ENCODE measurements at places on chromosomes 6 and 20.

DNA sequence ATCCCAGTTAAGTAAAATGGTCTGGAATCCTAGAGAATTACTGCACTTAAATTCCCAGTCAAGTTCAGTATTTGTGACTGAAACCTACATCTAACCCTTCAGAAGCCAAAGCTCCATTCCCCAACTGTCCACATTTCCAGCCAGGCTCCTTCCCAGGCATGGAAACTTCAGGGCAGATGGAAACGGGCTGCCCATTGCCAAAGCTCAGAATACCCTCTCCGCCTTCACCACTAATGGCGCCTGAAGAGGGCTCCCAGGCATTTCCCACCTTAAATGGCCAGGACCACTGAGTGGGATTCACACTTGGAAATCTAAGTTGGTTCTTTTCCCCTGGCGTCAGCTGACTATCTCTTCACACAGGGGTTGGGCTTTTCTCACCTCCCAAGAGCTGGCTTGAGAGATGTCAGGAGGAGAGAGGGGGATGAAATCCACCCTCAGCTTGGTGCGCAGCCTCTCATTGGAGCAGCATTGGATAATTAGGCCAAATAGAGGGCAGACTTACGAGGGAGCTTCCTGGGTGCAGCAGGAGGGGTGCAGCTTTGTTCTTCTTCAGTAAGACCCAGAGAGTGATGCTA lies 82.9 kb downstream of the ANKRD60 start:
- DNase-seq: no peak

DNA sequence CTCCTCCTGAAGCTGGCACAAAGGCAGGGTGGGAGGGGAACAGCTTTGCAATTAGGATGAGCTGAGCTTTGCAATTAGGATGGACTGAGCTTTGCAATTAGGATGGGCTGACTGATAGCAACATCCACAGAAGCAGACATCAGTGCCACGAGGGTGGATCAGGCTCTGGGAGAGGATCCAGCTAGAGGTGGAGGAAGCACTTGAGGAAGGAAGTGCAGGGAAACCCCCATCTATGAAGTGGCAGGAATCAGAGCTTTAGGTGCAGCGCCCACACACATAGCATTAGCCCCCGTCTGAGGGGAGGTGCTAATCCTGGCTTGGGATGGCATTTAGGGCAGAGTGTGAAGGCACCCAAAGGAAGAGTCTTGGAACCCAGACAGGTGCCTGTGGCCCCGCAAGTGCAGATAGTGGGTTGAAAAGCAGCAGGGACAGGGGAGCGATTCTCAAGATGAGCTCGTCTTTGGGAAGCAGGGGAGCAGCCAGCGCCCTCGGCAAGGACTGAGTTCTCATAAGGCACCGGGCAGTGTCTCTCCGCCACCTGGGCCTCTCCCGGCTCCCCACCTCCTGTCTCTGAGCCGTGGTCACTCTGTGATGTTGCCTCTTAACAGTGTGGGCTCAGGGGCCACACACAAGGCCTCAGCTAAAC lies 12.0 kb upstream of the THBS2 start:
- DNase-seq: no peak

DNA sequence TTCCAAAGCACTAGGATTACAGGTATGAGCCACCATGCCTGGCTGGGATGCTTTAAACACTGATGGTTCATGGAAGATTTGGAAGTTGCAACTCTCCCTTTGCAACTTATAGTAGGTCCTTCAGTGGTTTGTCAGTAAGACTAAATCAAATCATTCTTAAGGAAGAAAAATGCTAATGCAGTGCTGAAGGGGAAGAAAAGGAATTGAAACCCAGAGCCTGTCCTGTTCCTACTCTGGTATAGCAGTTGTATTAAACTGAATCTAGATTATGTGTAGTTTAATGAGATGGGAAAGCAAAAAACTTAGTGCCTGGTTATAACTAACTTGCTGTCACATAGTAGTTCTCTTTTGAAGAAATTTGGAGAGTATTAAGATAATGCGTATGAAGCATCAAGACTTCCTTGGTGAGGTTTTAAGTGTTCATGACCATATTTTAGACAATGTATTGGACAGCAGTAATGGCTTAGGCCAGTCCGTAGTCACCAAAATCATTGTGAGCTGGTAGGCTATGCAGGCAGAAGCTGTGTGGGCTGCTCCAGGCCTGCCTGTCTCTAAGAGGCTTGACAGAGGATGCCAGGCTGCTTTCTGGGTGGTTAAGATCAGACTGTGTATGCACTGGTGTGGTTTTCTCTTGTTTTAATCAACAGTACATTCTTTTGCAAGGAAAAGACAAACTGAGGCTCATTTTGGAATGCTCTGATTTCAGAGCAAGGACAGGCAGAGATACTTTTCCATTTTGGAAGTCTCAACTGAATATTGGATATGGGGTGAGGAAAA lies 14.0 kb downstream of the PAQR8 start:
- peak; percentile 10 for DNase-seq

DNA sequence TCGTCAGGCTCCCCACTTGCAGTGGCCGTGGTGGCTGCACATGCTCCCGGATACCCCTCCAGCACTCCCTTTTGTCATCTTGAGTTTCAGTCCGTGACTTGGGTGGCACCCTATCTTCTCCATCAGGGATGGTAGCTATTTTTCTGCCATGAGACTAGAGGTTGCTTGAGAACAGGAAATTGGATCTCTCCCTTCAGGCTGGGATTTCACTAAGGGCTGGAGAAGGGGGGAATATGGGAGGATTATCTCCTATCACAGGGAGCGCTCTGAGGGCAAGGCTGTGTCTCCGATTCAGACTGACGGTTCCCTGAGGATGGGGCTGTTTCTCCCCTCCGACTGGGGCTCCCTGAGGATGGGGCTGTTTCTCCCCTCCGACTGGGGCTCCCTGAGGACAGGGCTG lies 123.1 kb downstream of the MRPL14 start:
- DNase-seq: no peak

DNA sequence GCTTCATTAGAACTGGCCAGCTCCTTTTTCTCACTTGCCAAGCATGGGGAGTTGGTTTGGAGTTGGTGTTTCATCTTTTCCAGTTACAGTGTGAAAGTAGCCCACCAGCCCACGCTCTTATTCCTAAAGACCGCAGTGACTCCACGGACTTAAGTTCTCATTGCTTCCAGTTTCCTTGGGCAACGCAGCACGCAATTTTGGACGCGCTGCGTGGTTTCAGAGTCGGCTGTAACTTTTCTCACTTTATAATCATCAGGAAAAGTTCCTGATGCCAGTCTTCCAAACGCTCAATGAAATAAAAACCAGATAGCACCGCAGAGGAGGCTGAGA lies 381 bp upstream of the PEX7 start:
- DNase-seq: peak; percentile 54

- DNase-seq: no peak
These were observed 244.7 kb upstream of the RNF24 start for GRCh38 chr20:4260102-4260501.

DNA sequence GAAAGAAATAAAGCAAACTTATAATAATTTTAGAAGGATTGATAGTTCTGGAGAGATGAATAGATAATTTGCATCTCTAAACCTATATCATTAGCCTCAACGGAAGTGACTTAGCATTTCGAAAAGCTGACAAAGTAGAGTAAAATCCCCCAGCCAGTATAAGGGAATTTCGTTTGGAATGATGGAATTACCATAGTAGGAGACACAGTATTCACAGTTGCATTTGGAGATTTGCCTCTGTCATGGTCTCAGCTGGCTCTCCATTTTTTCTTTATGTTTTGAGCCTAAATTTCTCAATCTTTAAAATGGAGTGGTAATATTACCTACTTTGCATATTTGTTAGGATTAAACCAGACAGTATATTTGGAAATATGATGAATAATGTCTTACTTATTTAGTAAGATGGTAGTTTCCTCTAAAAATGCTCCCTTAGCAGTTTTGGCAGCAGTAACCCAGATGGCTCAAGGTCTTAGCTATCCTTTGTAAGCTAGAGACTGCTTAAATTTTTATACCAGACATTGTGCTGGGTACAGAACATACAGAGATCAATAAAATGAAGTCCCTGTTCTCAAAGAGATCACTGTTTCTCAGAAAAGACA lies 58.2 kb downstream of the SMAP1 start:
- DNase-seq: peak; percentile 26

GRCh38 chr6:158174514-158174913 lies 6.4 kb downstream of the GTF2H5 start:
- peak; percentile 91 for DNase-seq

- DNase-seq: no peak
These were observed 2.5 kb downstream of the MTCH1 start for GRCh38 chr6:36983538-36983937.

GRCh38 chr6:151073701-151074100 lies 166.1 kb upstream of the AKAP12 start:
- DNase-seq: no peak

GRCh38 chr20:61662226-61662967 lies 403.3 kb downstream of the TAF4 start:
- DNase-seq: no peak

Measured in amniotic epithelial cell (primary cell).